ENCODE measurements at places on chromosomes 3 and 15. TPM values are rescaled to one million over a fixed set of nuclear protein-coding genes. Genes with fewer than 3 reads are reported as not detected.
A peak's percentile ranks its signal among the peaks of the same experiment; 100 is the strongest.

The INKA1 gene
- 6.6 TPM for total RNA-seq

The PRICKLE2 gene
- 37.2 TPM for total RNA-seq

The CKMT1B gene
- total RNA-seq = 0.84 TPM

The SEC62 gene
- 157 TPM for total RNA-seq

DNA sequence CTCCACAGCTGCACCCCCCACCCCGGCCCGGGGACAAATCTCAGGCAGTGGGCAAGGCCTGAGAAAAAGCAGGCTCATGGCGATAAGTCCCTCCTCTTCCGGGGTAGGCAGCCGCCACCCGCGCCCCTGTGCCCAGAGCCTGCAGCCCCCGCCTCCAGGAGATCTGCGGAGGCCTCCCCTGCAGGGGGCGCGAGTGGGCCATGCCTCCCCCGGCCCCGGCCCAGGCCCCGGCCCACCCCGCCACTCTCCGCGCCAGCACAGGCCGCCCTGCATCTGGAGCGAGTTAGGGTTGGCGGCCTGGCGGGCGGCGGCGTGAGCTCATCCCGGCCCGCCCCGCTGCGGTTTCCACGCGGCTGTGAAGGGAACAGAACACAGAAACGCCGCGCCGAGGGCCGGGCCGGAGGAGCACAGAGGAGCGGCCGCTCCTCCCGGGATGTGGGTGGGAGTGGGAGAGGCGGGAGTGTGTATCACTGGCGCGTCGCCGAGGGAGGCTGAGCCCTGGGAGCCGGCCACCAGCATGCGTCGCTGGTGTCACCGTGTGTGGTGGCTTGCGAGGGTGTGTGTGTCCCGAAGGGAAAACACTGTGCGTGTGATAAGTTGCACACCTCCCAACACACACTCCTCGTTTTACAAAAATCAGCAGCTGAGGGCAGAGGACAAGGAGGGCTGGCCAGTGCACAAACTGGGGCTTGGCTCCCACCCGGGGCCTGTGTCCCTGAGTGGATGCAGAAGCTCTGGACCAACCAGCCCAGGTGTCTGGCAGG is 17.2 kb downstream of the MYL3 start:
- peak; percentile 92 for DNase-seq

GRCh38 chr3:117282566-117282965 is 573.0 kb downstream of the TUSC7 start:
- DNase-seq = no peak

- DNase-seq = no peak
These were observed 716 bp downstream of the CPEB1 start for GRCh38 chr15:82646250-82647044.

GRCh38 chr3:59191651-59192050 is 141.8 kb upstream of the CFAP20DC start:
- no peak for DNase-seq

GRCh38 chr15:90165659-90166489 is 35.3 kb upstream of the SEMA4B start:
- DNase-seq = peak; percentile 92

DNA sequence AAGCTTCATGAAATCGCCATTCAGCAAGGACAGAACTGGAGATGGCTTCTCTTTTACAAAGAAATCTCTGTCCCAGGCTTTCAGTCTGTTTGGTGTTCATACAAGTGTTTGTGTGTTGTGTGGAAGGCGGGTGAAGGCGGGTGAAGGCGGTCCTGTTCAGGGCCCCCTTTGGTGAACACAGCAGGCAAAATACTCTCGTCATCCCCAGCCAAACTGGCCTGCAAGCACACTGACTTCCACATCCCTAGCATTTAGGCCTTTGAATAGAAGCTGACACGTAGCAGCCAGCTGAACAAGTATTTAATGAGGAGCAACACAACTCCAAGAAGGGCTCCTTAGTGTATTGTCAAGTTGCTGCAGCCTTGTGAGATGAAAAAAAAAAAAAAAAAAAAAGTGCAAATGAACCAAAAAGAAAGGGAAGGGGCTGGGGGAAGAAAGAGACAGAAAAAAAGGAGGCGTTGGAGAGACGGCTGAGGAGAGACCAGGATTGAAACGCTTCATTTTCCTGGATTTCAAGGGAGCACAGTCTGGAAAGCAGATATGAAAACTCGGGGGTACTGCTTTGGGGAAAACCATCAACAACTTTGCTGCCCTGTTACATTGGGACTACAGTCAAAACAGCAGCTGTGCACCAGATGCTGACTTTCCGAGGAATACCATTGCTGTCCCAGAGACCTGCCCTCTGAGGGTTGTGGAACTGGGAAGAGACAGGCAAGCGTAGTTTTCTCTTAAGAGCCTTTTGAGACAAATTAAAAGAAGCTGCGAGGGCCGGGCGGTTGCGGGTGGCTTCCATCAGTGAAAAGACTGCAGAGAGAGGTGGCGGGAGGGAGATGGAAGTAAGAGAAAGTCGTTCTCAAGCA is 74.6 kb downstream of the TGFBR2 start:
- no peak for DNase-seq

GRCh38 chr3:71958533-71958932 is 173.6 kb upstream of the PROK2 start:
- no peak for DNase-seq

DNA sequence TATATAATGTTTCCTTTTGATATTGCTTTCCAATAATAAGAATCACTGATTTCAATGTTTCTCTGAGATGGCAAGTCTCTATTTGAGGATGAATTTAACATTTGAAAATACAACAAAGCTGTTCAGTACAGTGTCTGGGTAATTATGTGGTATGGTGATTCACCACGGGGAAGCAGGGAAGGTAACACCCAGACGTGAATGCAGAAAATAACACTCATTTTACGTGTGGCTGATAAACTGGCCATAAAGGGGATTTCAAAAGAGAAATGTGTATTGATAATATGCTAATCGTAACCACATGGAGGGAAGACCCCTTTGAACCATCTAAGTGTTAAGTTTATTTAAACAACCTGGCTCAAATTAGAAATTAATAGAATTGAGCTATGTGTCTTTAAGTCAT is 344.6 kb downstream of the GRM7 start:
- no peak for DNase-seq

DNA sequence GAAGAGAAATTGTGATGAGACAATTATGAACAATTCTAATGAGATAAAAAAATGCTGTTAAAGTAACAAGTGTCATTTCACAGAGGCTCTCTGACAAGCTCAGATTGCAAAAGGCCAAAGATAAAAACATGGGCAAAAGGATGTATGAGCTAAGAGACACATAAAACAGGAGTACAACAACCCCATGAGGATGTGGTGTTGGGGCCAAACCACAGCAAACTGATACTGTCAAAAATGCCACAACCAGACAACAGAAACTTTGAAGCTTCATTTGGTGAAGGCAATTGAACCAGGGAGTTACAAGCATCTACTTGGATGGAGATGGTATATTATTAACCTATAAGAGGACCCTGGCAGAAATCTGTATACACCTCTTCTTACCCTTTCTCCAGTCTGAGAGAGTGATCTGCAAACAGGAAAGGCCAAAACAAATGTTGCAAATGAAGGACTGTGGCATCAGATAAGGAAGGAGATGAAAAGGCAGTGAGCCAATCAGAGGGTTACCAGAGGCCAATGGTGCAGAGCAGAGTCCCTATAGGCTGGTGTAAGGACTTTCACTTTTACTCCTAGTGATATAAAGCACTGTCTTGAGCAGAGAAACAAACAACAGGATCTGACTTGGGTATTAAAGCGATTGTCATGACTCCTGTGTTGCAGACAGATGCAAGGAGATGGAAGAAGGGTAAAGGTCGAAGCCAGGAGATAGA is 659.0 kb downstream of the NTRK3 start:
- no peak for DNase-seq

DNA sequence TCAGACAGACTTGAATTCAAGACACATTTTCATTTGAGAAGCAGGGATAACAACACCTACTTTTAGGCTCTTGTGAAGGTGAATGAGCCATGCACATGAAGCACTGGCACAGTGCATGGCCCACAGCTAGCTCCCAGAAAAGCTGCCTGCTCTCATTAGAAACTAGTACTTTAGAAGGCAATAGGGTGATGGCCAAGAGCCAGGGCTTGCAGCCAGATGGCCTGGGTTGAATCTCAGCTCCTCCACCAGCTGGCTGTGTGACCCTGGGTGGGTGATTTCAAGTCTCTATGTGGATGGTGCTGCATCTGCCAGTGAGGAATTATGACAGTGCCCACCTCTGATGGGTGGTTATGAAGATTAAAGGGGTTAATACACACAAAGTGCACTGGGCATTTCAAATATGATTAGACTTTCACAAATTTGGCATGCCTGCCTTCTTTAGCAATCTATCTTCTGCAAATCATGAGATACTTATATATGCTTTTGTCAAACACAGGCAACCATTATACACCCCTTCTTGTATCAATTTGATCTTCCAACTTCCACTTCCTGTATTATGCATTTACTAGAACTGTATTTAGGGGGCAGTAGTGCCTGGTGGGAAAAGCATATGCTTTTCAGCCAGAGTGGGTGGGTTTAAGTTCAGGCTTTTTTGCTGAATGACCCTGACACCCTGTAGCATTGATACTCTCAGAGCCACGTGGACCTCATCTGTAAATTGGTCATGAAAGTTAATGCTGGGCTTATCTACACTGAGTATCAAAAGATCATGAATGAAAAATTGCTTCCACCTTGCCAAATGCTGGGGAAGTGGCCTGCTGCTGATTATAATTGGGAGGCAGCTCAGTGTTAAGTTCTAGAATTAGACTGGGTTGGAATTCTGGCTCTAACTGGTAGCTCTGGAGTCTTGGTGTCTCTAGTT is 34.7 kb upstream of the RBP1 start:
- DNase-seq = no peak

DNA sequence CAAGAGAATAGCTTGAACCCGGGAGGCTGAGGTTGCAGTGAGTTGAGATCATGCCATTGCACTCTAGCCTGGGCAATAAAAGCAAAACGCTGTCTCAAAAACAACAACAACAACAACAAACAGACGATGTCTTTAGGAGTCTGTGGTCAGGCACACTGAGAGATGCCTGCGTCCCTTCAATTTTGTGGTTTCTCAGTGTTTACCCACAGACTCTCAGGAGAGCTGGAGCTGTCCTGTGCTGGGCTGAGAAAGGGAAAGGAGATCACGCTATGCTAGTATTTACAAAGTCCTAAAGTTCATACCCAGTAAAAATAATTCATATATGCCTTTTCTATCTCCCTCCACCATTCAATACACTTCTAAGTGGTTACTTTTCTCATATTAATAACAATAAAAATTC is 6.3 kb downstream of the LAMP3 start:
- DNase-seq = no peak

All from upper lobe of right lung (tissue), 1 donor.